ENCODE measurements at places on chromosomes 2 and 18. TPM values are rescaled to one million over a fixed set of nuclear protein-coding genes. Genes with fewer than 3 reads are reported as not detected.
A peak's percentile ranks its signal among the peaks of the same experiment; 100 is the strongest.

- no peaks in the 10 kb centered on the region for H3K36me3 ChIP-seq
- no peaks in the 10 kb centered on the region for H3K27me3 ChIP-seq
These were observed 82.3 kb downstream of the ANTXR1 start for GRCh38 chr2:69095305-69095704.

GRCh38 chr2:126978333-126978732, 79.6 kb downstream of the TEX51 start:
- no peak overlapping the region for H3K27ac ChIP-seq
- no peaks in the 10 kb centered on the region for H3K36me3 ChIP-seq
- peaks cover 5% of the 10 kb centered on the region for H3K27me3 ChIP-seq
- no peaks in the 10 kb centered on the region for H3K4me1 ChIP-seq
- H3K4me3 ChIP-seq: no peak overlapping the region
- no peak for DNase-seq

- H3K4me1 ChIP-seq: no peaks in the 10 kb centered on the region
- H3K4me3 ChIP-seq: no peak overlapping the region
- no peak overlapping the region for H3K27ac ChIP-seq
These were observed 49.8 kb downstream of the E2F6 start for GRCh38 chr2:11416186-11416585.

DNA sequence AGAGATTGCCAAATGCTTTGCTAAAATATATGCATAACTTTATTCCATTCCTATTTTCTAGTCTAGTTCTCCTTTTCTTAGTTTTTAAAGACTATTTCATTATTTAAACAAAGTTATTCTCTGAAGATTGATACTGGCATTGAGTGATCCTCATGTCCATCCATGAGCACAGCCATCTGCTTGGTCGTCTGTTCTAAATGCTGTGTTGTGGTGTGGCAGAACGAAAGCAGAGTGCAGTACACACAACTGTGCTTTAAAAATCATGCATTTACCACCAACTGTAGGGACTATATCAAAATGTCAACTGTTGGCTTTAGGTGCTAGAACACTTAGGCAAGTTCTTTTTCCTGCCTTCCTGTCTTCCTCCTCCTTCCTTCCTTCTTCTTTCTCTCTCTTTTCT, 226.6 kb downstream of the ACKR3 start:
- H3K36me3 ChIP-seq: no peaks in the 10 kb centered on the region
- H3K4me1 ChIP-seq: no peaks in the 10 kb centered on the region
- no peak for DNase-seq

- H3K27me3 ChIP-seq: no peaks in the 10 kb centered on the region
- H3K4me1 ChIP-seq: no peaks in the 10 kb centered on the region
- no peak for DNase-seq
- H3K4me3 ChIP-seq: no peak overlapping the region
- H3K27ac ChIP-seq: no peak overlapping the region
These were observed 320.2 kb downstream of the NRXN1 start for GRCh38 chr2:50711714-50712113.

GRCh38 chr2:67669766-67670165, 272.6 kb downstream of the ETAA1 start:
- no peaks in the 10 kb centered on the region for H3K27me3 ChIP-seq
- no peaks in the 10 kb centered on the region for H3K36me3 ChIP-seq
- no peak overlapping the region for H3K4me3 ChIP-seq
- DNase-seq: no peak
- no peaks in the 10 kb centered on the region for H3K4me1 ChIP-seq

GRCh38 chr2:198710562-198710961, 747.2 kb downstream of the SATB2 start:
- no peaks in the 10 kb centered on the region for H3K4me1 ChIP-seq
- no peak overlapping the region for H3K4me3 ChIP-seq
- DNase-seq: no peak
- no peak overlapping the region for H3K27ac ChIP-seq
- H3K27me3 ChIP-seq: no peaks in the 10 kb centered on the region

DNA sequence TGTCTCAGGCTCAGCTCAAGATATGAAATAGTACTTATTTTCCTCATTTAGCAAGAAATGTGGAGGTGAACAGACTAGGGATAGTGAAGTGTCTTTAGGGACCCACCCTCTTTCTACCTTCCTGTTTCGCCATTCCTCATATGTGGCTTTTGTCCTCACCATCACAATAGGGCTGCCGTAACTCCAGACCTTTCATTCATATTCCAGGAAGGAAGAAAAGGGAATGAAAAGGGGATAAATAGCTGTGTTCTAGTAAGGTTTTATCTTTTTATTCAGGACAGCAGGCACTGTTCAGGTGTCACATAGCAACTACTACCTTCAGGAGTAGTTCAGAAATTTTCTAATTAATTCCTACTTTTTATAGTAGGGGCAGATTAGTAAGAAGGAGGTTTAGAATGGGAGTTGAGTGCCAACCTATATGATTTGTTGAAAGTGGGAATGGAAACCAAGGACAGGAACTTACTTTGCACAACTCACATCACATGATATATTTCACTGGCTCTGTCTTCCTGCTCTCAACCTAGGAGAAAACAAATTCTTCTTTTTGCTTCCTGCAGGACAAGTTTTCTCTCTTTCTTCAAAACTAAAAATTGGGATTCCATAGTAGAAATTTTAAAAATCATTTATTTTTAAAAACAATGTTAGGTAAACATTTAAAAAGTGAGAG, 36.0 kb upstream of the HDAC4 start:
- H3K4me3 ChIP-seq: no peak overlapping the region
- H3K27me3 ChIP-seq: no peaks in the 10 kb centered on the region
- H3K4me1 ChIP-seq: no peaks in the 10 kb centered on the region
- no peak overlapping the region for H3K27ac ChIP-seq
- no peaks in the 10 kb centered on the region for H3K36me3 ChIP-seq

GRCh38 chr2:201678401-201678800, 20.0 kb downstream of the MPP4 start:
- H3K4me1 ChIP-seq: no peaks in the 10 kb centered on the region
- H3K36me3 ChIP-seq: no peaks in the 10 kb centered on the region
- H3K27me3 ChIP-seq: no peaks in the 10 kb centered on the region
- DNase-seq: no peak
- no peak overlapping the region for H3K27ac ChIP-seq

The SATB2 gene
- total RNA-seq: 13.9 TPM

- peak; percentile 59 for DNase-seq
- peaks cover 4% of the 10 kb centered on the region for H3K4me1 ChIP-seq
- no peaks in the 10 kb centered on the region for H3K27me3 ChIP-seq
- no peak overlapping the region for H3K4me3 ChIP-seq
- H3K27ac ChIP-seq: no peak overlapping the region
These were observed 47.2 kb downstream of the SMAD4 start for GRCh38 chr18:51077217-51077616.

DNA sequence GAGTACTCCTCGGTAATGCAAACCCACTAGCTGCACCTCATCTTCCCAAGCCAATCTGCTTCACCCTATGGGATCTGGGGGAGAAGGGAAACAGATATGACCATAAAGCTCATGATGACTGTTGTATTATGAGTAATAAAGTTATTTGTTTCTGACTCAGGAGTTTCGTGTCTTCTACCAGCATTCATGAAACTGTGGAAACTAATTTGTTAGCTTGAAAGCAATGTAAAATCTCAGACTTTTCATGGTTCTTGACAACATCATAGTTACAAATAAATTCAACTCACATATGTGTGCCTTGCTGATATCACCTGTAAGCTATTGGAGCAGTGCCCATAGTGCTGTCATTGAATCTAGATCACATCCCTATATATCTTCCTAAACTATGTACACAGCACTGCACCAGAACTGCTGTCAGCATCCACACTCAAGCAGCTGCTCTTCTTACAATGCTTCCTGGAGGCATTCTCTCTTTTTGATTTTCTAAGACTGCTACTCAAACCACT, 135.6 kb upstream of the KYNU start:
- H3K36me3 ChIP-seq: no peaks in the 10 kb centered on the region
- no peak overlapping the region for H3K4me3 ChIP-seq
- H3K27ac ChIP-seq: no peak overlapping the region
- H3K27me3 ChIP-seq: no peaks in the 10 kb centered on the region
- no peaks in the 10 kb centered on the region for H3K4me1 ChIP-seq
- no peak for DNase-seq

DNA sequence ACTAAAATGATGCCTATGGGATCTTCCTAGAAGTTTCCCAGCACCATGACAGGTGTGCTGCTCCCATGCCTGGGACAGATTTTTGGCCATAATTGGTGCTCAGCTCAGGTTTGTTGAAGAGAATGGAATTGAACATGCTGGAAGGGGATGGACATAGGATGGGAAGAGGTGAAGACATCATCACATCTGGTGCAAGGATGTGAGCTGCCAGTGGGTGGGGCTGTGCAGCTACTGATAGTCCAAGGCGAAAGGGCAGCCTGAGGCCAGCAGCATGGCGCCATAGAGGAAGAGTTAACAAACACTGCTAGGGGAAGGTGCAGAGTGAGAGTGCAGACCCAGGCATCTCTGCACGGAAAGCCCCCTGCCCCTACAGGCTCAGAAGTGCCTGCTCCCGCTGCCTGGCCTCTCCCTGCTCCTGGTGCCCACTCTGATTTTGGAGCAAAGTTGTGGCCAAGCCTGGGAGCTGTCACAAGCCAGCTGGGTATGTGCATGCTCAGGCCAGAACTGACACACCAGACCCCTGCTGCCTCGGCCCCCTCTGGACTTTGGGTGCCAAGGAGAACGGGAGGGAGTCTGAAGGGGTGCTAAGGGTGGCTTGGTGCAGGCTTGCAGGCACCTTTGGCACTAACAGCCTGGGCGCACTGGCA, 178.6 kb downstream of the ZBTB7C start:
- H3K36me3 ChIP-seq: no peaks in the 10 kb centered on the region
- no peaks in the 10 kb centered on the region for H3K4me1 ChIP-seq
- no peak overlapping the region for H3K4me3 ChIP-seq
- DNase-seq: peak; percentile 59

DNA sequence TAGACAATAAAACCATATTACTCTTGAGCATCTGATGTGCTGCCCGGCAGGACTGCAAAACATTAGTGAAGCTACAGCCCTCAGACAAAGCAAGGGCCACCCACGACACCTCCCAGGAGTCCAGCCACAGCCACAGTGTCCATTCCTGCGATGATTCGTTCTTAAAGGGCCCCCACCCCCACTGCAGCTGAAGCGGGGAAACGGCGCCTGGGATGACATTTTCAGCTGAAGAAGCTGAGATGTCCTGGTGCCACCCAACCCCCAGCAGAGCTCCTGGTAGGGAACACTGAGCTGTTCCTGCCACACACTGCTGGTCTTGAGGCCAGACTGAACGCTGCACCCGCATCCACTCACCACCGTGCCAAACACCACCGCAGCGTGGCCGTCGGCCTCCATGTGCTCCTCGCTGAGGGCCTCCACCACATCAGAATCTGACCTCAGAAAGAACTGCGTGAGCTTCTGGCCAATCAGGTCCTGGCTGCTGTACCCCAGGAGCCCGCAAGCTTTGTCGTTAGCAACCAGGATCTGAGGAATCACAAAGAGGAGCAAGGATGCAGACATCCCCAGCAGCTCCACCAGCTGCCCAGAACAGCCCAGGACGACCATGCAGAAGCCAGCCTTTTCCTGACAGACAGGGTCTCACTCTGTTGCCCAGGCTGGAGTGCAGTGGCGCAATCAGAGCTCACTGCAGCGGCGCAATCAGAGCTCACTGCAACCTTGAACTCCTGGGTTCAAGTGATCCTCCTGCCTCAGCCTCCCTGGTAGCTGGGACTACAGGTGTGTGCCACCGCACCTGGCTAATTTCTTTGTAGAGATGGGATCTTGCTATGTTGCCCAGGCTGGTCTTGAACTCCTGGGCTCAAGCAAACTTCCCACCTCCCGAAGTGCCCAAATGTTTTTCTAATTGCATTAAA, 9.5 kb downstream of the PASK start:
- no peaks in the 10 kb centered on the region for H3K4me1 ChIP-seq
- peaks cover 1% of the 10 kb centered on the region for H3K36me3 ChIP-seq
- no peak overlapping the region for H3K4me3 ChIP-seq

GRCh38 chr18:13580351-13580750, 146.0 kb downstream of the FAM210A start:
- H3K36me3 ChIP-seq: no peaks in the 10 kb centered on the region
- H3K4me1 ChIP-seq: no peaks in the 10 kb centered on the region

DNA sequence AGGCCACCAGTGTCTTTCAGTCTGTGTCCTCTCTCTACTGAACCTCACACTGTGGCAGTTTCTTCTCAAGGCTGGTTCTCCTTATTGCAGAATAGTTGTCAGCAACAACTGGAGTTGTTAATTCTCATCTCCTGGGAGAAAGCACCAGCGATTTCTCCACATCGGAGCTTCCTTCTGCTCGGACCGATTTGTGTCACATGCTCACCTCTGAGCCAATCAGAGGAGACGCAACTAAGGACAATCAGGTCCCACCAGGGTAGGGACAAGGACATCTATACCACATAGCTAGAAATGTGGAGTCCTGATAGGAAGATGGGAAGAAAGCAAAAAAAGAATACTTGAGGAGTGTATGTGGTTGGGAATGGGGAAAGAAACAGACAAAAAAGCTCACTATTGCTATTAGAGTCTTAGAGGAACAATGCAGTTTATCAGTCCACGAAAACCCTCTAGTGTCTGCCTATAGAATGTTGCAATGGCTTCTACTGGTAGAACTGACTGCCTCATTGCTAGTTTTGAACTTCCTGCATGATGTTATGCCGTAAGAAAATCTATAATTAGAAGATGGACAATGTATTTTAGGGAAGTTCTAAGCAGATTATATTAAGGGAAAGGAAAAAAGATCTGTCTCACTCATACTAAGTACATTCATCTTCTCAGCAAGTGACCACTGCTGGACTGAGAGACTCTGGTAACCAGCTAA, 169.7 kb downstream of the CDCA7 start:
- no peaks in the 10 kb centered on the region for H3K36me3 ChIP-seq
- no peak for DNase-seq
- peaks cover 4% of the 10 kb centered on the region for H3K27me3 ChIP-seq
- no peak overlapping the region for H3K27ac ChIP-seq

The CIDEA gene
- 0.26 TPM for total RNA-seq

Data from fibroblast of lung (primary cell).